CD4-positive, alpha-beta T cell treated with Interferon alpha-2 for 1 hour (primary cell): ENCODE measurements at places on chromosomes 16 and 17.

DNA sequence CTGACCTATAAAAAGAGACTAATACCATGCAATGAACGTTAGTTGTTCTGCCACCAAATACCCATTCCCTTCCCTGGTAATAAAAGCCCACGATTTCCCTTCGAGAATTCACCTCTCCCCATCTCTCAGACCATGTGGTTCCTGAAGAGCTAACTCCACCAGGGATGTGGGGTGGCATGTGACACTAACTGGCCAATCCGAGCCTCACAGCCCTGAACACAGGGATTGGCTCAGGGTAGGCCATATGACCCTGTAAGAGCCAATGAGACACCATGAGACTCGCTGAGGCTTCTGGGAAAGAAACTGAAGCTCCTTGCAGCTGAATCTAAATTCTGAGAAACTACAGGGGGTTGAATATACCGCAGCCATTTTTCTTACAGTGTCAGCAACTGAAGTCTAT, 21.1 kb downstream of the HELZ start:
- no peak for DNase-seq

DNA sequence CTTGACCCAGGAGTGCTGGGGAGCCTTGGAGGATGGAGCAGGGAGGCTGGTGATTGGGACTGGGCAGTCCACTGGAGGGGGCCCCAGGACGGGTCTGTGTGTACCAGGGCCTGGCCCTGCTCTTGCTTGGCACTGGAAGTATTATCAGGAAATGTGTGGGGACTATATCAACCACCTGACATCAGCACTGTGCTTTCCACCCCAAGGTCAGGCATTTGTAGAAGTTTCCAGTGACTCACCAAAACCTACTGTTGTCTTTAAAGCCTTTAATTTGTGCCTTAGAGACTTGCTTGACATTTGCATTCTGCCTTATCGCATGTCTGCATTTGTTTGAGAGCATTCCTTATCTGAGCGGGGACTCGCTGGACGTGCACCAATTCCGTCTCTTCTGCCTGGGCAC, 323.1 kb downstream of the FOXL1 start:
- DNase-seq = no peak

DNA sequence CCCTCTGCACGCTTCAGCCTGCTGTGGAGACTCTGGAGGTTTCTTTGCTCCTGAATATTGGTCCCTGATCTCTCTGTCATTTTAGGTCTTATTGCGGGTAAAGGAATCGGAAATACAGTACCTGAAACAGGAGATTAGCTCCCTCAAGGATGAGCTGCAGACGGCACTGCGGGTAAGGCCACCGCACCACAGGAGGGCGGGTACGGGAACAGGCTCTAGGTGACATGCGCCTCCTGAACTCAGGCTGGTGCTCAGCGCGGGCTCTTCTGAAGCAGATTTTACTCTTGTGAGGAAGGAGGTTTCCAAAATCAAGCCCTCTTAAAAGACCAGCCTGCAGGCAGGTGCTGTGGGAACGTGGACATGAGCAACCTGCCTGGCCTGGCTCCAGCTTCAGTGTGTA, 29.8 kb downstream of the PLD6 start:
- no peak for DNase-seq

- DNase-seq = no peak
Measured at GRCh38 chr17:77636835-77637817, 321.4 kb upstream of the TNRC6C start.

DNA sequence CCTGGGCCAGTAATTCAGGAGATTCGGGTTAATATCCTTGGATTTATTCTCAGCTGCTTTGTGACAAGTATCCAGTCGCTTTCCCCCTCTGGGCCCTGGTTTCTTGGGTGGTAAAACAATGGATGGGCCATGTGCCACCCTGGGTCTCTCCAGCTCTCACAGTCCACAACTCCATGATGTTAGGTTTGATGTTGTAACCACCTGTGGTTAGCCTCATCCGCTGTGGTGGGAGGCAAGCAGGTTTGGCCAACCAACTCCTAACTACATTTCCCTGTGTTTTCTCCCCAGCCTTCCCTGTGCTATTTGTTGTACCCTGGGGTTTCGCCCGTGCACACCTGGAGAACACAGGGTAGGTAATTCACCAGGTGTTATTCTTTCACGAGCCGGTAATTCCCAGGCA, 35.1 kb downstream of the GLP2R start:
- no peak for DNase-seq

GRCh38 chr16:89864527-89864820, 8.9 kb upstream of the TCF25 start:
- no peak for DNase-seq

- no peak for DNase-seq
Measured at GRCh38 chr17:63516910-63517824, 6.0 kb upstream of the KCNH6 start.

DNA sequence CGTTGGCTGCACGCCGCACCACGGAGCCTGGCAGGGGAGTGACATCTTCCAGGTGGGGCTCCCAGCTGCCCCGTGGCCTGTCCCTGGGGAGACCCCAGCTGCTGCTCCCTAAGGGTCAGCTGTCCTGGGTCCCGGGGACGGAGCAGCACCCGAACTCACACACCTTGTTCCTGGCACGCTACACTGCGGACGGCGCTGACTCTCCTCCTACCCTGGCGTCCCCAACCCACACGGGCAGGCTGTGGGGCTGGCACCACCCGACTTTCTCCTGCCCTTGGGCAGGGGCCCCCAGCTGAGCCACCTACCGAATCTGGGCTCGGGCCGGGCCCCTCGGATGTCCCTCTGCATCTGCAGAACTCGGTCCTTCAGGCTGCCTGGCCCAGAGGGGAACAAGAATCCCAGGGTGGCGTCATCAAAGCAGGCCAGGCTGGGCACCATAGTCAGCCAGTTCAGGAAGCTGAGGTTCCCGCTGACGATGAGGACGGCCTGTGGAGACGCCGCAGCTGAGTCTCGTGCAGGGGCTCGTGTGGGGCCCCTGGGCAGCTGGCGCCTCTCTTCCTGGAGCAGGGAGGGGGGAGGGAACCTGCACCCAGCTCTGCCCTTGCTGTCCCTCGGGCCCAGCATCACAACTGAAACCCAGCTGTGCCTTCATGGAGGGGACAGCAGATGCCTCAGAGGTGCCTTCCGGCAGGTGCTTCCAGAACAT, 70.5 kb upstream of the GNG13 start:
- DNase-seq = no peak

DNA sequence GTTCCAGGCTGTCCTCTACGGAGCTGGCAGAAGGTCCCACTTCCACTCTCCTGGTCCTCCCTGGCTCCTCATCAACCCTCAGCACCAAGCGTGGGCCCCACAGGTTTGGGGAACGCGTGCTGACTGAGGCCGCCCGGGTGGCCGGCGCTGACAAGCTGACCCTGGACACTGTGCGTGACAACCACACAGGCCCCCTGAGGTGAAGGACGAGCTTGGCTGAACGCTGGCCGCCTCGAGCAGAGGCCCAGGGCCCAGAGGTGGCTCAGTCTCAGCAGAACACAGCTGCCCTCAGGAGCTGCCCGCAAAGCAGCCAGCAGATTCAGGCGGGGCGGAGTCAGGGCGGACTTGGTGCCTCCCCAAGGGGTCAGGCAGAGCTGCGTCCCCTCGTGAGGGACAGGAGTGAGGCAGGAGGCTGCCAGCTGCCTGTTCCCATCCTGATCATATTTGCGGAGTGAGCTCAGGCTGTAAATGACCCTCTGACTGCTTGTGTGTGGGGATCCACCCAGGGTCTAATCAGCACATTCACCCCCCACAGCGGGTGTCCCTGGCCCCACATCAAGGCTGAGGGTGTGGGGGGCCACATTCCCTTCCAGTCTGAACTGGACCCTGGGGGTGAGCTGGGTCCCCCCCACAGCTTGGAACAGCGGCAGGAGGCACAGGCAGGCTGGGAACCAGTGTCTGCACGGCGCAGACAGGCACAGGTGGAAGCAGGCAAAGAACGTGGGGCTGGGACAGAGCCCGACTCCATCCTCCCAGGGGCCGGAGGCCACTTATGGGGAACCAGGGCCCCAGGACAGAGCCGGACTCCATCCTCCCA, 105.1 kb upstream of the METRNL start:
- DNase-seq = no peak

- no peak for DNase-seq
Measured at GRCh38 chr16:54546521-54546920, 259.9 kb upstream of the IRX3 start.

- no peak for DNase-seq
Measured at GRCh38 chr17:2094891-2095535, 40.1 kb downstream of the HIC1 start.

- peak; percentile 81 for DNase-seq
Measured at GRCh38 chr17:7219812-7220592, at the start of the genes ACADVL and DLG4. ACADVL (plus strand) TSS chr17:7219938; CDS start chr17:7219985, 47 bp downstream. DLG4 (minus strand) TSS chr17:7219836.

- no peak for DNase-seq
Measured at GRCh38 chr17:65776890-65777289, 215.4 kb upstream of the AXIN2 start.

- no peak for DNase-seq
Measured at GRCh38 chr17:42109086-42109485, 3.4 kb downstream of the DHX58 start.

GRCh38 chr17:4522661-4523060, 24.0 kb downstream of the SPNS2 start:
- DNase-seq = no peak

DNA sequence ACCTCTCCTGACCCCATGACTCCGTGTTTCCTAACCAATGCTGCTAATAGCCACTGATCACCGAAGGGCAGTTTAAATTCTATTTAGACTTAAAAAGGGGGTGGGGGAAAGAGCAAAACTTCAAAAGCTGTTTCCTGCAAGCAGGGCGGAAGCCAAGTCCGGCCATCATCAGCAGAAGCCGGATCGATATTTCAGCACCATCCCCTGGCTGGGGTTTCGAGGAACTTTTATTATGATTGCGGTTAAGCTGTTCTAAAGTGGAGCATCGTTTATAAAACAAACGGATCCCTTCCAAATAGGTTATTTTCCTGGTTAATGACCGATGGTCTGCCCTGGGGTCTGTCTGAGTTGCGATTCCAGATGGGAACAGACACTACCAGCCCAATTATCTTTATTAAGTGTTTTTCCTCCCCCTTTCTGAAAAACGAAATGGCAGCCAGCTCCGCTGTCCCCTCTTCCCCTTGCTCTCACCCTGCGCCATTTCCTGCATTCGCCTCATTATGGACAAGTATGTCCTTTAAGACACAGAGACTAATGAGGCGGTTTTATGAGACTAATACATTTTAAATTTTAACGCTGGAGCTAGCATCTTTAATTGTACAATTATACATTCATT, 76.1 kb upstream of the IRX3 start:
- DNase-seq = no peak

GRCh38 chr17:61757168-61757567, 106.2 kb downstream of the BRIP1 start:
- no peak for DNase-seq

DNA sequence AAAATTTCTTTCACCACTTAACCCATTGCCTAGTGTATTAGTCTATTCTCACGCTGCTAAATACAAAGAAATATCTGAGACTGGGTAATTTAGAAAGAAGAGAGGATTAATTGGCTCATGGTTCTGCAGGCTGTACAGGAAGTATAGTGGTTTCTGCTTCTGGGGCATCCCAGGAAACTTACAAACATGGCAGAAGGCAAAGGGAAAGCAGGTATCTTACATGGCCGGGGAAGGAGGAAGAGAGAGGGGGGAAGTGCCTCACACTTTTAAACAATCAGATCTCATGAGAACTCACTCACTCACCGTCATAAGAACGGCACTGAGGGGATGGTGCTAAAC, 931.4 kb upstream of the SOX9 start:
- DNase-seq = no peak
